ENCODE measurements at places on chromosomes 7 and 10.

DNA sequence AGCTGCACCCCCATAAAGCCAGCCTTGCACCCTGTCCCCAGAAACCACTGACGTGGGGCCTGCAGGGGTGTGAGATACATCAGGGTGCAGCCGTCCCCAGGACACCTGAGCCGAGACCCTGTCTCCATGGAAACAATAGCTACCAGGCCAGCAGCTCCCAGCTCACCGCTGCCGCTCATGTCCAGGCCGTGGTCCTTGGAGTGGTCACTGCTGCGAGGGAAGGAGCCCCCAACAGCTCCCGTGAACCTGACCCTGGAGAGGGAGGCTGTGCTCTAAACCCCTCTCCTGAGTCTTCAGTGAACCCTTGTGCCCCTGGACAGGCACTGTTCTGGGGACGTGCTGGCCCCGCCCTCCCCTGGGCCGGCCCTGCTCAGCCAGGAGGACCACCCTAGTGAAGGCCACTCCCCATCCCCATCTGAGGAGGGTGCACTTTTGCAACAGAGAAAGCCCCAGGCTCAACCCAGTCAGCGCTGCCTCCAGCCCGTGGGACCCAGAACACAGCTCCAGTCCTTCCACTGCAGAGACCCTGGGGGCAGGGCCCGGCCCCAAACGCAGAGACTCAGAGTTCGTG, 19.6 kb upstream of the INPP5A start:
- peak; percentile 87 for DNase-seq

- peak; percentile 61 for DNase-seq
Observed at GRCh38 chr10:119818889-119819270, 53.8 kb downstream of the MCMBP start.

DNA sequence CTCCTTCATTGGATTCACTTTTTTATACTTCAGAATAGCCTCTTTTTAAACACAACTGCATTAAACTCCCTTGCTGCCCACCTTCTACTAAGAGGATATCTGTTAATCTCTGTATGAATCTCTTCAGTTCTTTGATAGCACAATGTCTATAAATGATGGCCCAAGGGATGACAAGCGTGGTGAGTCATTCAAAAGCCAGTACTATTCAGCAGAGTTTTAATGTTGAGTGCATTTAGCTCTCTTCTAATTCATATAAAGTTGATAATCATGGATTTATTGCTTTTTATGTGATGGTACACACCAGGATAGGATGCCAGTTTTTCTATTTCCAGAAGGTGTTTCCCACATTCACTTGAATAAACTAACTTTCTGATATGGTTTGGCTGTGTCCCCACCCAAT, 57.4 kb upstream of the HECTD2 start:
- no peak for DNase-seq

- DNase-seq: peak; percentile 95
Observed at GRCh38 chr10:45418849-45419675, 45.0 kb downstream of the ALOX5 start.
